Nephron progenitor cell (in vitro differentiated cells): ENCODE measurements at places on chromosomes 4 and X.

- no peak for DNase-seq
Observed at GRCh38 chr4:4603592-4603991, 61.7 kb upstream of the STX18 start.

DNA sequence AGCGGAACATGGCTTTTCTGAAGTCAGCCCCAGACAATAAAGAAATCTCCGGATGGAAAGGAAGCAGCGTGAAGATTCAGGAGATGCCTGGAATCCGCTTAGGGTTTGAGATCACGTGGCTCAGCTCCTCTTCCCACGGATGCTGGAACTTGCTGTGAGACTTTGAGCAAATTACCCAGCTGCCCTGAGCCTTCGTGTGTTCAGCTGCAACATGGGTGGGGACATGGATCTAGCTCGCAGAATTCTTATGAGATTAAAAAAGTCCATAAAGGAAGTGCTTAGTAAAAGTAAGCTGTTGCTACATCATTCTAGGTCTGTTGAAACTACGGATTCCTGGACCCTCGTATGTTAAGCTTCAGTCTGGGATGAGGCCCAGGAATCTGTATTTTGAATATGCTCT is 55.7 kb upstream of the STIM2 start:
- DNase-seq = no peak

GRCh38 chrX:17453788-17454187 is 78.8 kb downstream of the NHS start:
- DNase-seq = no peak

DNA sequence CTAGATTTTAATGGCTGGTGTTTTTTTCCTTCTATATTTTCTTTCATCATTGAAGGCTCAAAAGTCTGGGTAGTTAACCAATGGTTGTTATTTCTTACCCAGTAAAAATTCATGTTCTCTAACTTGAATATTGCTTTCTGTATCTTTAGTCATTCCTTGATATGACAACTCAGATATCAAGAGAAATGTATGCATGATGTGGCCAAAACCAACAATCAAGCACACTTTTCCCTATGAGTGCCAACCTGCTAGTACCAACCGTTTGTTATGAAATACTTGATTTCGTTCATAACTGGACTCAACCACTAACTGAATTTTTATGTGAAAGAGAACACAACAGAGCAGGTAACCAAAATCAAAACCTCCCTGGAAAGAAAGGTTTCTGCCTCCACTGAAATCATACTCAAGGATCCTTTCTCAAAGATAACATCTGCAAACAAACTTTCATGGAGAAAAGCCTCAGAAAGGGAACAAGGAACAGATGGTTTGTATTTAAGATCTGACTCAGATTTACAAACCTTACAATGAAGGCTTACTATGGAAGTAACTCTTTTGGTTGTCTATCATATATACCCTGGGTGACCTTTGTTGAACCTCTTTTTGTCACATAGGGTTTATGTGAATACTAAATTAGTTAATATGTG is 8.3 kb upstream of the VEGFC start:
- no peak for DNase-seq

GRCh38 chr4:153270361-153270760 is 66.1 kb downstream of the TRIM2 start:
- no peak for DNase-seq

GRCh38 chr4:137015426-137016409 is 516.6 kb downstream of the PCDH18 start:
- DNase-seq = no peak

DNA sequence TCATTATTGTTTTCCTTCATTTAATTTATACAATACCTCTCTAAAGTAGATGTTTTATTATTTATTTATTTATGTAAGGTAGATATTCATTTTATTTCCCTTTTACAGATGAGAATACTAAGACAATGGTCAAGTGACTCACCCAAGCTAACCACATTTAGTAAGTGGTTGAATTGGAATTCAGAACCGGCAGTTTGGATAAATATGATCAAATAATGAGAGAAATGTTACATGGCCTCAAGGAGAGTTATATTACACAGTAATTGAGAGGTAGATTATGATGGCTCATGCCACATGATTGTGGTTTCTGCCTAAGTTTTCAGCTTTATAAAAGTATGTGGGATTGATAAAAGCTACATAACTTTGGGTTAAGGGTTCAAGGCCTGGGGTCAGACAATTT is 239.4 kb upstream of the BOD1L1 start:
- no peak for DNase-seq

DNA sequence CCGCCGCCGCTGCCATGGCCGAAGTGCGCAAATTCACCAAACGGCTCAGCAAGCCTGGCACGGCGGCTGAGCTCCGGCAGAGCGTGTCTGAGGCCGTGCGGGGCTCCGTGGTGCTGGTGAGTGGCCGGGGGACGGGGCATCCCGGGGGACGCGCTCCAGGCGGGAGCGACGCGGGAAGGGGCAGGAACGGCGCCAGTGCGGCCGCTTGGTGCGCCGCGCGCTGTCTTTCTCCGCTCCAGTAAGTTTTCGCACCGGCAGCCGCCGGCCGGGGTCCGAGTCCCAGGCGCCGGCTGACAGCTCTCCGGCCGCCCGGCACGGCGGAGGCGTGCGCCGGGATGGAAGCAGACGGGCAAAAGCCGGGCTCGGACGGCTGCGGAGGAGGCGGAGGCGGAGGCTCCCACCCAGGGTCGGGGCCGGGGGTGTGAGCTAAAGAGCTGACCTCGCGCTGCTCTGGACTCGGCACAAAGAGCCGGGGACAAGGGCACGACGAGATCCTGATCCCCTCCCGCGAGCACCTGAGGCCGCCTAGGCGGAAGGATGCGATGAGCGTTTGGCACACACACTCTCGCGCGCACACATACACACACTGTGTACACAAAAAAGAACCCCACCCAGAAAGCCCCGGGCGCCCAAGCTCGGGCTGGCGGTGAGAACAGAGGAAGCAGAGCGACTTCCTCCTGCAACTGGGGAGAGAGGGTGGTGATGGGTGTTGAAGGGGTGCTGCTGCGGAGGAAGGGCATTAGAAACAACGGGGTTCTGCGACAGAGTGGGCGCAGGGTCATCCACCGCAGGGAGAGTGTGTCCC is 545 bp downstream of the DOCK11 start:
- no peak for DNase-seq

DNA sequence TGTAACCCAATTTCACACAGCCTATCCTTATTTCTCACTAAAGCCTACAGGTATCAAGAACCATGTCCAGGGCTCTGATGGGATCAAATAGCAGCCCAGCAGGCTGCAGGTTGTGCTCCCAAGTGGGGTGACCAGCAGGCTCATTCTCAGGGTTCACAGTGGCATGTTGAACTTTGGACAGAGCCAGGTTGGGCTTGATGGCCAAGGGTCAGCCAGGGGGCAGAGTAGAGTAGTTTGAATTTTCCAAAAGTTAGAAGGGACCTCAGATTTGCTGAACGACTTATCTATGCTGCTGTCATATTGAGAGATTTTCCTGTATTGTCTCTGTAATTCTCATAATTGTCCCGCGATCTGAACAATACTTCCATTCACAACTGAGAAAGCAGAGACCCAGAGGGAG is 310.8 kb upstream of the BOD1L1 start:
- no peak for DNase-seq

GRCh38 chrX:76148753-76149152 is 24.1 kb upstream of the PBDC1 start:
- peak; percentile 20 for DNase-seq

GRCh38 chr4:38466401-38466800 is 197.6 kb upstream of the KLF3 start:
- no peak for DNase-seq

GRCh38 chr4:140969296-140969695 is 164.0 kb downstream of the RNF150 start:
- DNase-seq = no peak

GRCh38 chrX:31658360-31658759 is 586.5 kb upstream of the FTHL17 start:
- DNase-seq = no peak

- no peak for DNase-seq
Observed at GRCh38 chrX:42948723-42949657, 171.0 kb upstream of the PPP1R2C start.

- DNase-seq = peak; percentile 7
Observed at GRCh38 chr4:102759831-102760644, 730 bp downstream of the MANBA start.

DNA sequence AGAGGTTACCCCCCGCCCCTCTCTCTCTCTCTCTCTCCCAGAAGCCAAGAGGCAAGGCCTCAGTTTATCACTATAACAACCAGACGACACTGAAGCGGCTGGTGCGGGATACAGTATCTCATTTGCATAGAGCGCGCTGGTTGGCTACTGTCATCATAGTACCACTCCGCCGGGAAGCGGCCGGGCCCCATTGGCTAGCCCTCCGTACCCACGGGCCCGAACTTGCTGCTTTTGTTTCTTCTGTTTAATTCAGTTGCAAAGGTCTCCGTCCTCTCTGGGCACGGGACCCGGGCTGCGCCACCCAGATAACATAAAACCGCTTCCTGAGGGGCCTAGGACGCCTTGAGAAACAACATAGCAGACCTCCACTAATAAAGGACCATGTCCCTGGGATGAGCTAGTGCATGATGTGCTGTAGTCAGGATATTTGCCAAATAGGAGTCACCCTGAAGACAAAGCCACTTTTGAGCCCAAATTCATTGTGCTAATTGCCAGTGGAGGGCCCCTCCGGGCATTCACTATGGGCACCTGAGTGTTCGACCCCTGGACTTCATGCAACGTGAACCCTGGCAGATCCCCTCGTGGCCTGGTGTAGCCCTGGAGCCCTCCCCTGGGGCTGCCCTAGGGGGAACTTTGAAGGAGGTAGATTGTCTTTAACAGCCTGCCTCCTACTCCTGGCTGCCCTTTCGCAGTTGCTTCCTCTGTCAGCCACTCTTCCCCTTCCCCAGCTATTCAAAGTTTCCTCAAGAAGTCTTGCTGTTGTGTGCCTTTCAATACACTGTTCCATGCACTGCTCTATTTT is at the start of gene PCYT1B:
TSS of gene PCYT1B (minus strand) at position 91 of the 802 bp plus-strand sequence. CDS start 242 bp downstream, outside the sequence.
- peak; percentile 87 for DNase-seq

GRCh38 chr4:161466316-161466715 is 697.5 kb downstream of the FSTL5 start:
- DNase-seq = no peak

- DNase-seq = peak; percentile 44
Observed at GRCh38 chr4:22434895-22435294, 81.0 kb downstream of the ADGRA3 start.

- no peak for DNase-seq
Observed at GRCh38 chr4:102263024-102263787, 82.1 kb downstream of the SLC39A8 start.

- peak; percentile 2 for DNase-seq
Observed at GRCh38 chr4:74623041-74623440, 171.3 kb downstream of the BTC start.

- DNase-seq = peak; percentile 4
Observed at GRCh38 chrX:57573754-57574153, 18.1 kb upstream of the ZXDB start.

DNA sequence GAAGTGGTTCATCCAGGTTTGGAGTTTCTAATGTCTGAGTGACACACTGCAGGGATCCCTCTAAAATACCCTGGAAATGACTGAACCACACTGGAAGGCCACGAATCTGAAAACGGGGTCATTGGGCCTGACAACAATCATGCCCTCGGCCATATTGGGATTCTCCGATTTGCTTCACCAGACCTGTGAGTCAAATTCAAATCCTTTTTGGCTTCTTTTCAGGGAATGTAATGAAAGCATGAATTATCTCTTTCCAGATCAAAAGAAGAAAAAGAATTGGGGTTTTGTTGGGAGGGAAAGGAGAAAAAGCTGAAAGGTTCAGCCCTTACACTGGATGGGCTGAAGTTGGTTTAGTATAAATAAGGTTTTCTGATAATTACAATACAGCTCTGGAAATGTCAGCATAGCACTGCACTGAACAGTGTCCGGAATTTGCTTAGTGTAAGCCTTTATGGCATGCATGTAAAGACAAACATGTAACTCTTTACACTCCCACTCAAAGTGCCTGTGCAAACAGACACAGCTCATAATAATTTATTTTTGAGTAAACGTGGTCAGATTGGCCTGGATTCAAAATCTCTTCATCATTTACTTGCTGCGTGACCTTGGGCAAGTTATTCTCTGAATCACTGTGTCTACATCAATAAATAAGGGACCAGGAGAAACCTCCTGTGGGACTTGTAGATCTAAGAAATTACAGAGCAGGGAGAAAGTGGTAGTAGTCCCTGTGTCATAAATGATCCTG is 21.4 kb downstream of the CT47C1 start:
- DNase-seq = no peak

DNA sequence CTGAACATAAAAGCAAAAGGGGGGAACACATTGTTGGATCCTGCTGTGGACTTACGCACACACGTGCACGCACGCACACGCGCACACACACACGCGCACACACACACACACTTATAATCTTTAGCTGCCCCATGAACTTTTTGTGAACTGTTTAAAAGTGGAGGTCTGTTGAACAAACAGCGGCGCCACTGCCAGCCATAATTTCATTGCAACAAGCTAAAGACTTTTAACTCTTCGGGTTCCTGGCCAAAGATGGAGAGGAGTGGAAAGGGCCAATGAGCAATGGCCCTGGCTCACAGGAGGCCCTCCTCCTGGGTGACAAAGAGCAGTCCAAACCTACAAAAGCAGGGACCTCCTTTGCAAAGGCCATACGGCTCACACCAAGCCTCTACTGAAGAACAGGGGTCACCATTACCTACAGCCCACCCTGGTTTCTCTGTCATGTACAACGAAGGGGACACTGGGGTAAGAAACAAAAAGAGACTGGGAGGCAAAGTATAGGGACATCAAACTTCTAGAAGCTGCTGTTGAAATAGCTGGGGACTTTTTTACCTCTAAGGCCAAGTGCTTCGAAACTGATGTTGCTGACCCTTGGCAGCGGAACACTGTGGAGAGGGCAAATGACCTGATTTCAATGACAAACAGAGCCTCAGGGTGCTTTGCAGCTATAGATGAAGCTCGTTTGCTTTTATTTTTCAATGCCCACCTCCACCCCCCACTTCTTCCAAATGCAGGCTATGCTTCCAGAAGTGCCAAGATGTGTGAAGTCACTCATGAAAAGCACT is 16.7 kb downstream of the BCOR start:
- DNase-seq = no peak

- no peak for DNase-seq
Observed at GRCh38 chr4:89413518-89413917, 105.9 kb upstream of the GPRIN3 start.

DNA sequence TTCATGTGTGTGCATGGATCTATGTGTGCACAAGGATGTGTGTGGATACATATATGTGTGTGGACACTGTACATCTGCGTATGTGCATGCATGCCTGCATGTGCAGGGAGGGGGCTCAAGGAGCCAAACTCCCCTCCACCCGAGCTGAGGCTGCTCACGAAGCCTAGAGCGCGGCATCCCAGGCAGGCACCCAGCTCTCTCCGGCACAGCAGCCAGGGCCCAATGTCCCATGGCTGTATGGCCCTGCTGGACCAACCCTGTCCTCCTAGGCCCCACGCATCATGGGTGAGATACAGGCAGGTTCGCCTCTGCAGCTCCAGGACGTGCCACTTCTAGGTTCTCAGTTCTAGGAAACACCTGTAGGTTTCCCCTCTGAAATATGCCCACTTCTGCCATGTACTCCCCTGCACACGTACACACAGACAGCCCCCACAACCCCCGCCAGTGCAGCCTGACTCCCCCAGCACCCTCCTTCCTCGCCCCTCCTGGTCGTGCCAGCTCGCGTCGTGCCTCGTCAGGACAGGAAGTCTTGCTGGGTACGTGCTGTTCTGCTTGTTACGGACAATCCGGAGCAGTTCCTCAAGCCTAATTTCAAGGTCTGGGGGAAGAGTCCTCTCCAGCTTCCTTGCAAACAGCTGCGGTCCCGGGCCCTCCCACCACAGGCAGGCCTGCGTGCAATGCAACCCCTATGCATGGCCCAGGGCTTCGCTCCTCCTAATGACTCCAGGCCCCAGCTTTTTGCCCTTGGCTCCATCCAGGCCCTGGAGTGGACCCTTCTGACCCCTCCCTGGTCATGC is 3.2 kb upstream of the ADRA2C start:
- no peak for DNase-seq
